NCI-H146 (cell line): ENCODE measurements at places on chromosomes 11 and 22.

GRCh38 chr22:28835630-28836189 lies 35.3 kb upstream of the XBP1 start:
- DNase-seq: no peak

GRCh38 chr11:120880498-120881175 lies 143.3 kb upstream of the TBCEL start:
- DNase-seq: no peak

- no peak for DNase-seq
These were observed 134.3 kb downstream of the BRD1 start for GRCh38 chr22:49693416-49693815.

GRCh38 chr11:67119585-67120391 lies 725 bp downstream of the KDM2A start:
- peak; percentile 40 for DNase-seq

- DNase-seq: no peak
These were observed 61.0 kb downstream of the TNRC6B start for GRCh38 chr22:40238425-40239344.

DNA sequence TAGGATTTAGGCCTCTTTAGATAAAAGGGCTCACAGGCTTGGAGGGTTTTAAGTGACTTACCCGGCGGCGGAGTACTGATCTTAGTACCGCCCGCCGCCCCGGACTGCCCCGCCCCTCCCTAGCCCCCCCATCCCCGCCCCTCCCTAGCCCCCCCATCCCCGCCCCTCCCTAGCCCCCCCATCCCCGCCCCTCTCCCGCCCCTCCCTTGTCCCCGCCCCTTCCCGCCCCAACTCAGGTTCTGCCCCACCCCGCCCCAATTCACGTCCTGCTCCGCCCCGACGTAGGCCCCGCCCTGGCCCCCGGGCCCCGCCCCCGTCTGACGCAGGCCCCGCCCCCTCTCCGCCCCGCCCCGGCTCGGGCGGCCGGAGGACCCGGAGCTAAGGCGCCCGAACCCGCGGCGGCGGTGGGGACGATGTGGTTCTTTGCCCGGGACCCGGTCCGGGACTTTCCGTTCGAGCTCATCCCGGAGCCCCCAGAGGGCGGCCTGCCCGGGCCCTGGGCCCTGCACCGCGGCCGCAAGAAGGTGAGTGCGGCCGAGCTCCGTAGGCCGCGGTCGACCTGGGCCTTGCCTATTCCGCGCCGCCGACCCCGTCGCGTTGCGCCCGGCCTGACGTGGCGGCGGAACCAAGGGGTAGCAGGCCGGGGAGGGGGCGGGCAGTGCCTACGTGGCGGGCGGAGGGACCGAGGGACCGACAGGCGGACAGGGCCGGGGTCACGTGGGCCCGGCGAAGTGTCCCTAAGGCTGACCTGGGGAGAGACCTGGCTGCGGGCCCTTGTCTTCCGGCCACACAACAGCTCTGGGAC lies at the start of gene SCYL1:
Gene SCYL1, plus strand, starts transcription at position 343 of the 805 bp plus-strand sequence. Its CDS starts 71 bp downstream, at position 414.
- peak; percentile 76 for DNase-seq

- DNase-seq: no peak
These were observed 60.9 kb downstream of the KDM2A start for GRCh38 chr11:67179892-67180490.

- DNase-seq: peak; percentile 60
These were observed 13.8 kb downstream of the GGT5 start for GRCh38 chr22:24230911-24231656.

DNA sequence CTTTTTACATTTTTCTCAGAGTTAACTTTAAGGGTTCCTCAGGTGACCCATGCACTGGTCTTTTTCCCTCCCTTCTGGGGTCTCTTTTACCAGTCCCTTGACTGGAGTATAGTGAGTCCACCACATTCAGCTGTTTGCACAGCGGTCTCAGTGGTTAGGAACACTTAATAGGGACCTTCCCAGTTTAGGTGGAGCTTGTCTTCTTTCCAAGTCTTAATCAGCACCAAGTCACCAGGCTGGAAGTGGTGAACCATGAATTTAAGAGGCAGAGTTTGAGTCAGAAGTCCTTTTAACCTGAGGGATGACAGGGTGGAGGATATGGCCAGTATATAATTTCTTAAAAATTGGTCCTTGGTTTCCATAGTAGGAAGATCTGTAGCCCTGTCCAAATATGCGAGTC lies 349.7 kb upstream of the MPPED2 start:
- no peak for DNase-seq

DNA sequence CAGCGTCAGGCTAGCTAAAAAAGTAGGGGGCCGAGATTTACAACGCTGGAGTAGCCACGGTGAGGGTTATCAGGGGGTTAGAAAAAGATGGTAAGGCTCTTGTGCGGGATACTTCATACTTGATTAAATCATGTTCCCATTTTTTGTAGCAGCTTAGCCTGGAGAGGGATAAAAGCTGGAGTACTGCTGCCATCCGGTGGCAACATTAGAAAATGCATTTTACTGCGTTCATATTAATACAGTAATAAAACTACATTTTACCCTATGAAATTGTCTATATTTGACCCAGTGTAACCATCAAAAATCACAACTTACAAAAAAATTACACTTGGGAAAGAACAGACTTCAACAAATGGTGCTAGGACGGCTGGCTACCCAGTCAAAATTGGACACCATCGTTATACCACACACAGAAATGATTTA lies 17.3 kb downstream of the RPUSD4 start:
- peak; percentile 25 for DNase-seq

GRCh38 chr11:69638941-69639681 lies 1.8 kb upstream of the CCND1 start:
- peak; percentile 70 for DNase-seq

- DNase-seq: no peak
These were observed 10.4 kb downstream of the ANO5 start for GRCh38 chr11:22203281-22203680.

DNA sequence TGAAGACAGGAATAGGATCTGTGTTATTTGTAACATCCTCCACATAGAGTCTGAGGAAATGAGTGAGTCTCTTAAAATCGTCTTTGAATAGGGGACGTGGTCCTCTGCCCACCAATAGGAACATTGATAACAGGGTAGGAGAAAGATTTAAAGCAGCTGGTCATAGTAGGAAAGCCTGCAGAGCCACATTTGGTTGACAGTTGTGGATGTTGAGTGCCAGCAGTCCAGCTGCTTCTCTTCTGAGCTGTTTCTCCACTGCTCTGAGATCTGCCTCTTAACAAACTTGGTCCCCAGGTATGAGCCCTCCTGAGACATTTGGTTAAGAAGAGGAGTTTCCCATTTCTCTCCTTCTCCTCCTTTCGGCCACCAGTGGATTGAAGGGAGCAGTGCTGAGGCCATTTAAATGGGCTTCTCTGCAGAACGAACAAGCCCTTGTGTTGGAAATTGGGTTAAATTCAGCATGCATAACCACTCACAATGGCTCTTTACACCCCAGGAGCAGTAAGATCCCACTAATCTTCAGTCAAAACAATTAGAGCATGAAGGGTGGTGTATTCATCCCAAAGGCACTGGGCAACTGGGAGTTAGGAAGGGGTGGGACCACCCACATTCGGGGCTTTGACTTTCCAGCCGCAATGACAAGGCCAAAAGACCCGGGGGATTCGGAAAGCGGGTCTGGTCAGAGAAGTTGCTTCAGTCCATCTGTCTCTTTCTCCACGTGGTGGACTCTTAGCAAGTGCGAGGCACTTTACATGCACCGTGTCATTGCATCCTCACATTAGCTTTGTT lies 32.3 kb downstream of the MIAT start:
- DNase-seq: no peak

DNA sequence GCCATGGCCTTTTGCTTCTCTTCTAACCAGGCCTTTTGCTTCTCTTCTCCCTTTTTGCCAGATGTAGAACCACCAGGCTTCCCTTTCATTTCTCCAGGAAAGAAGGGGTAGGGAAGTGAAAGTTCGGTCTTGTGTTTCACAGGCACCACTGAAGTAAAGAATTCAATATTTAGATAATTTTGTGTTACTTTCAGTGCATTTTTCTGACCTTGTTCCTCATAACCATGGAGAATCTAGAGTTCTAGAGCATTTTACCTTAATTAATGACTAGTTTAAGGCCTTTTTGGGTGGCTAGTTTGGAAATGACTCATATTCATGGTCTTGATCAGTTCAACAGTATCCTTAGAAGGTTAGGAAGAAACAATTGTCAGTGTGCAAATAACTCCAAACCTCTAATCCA lies 22.7 kb downstream of the GRAMD1B start:
- DNase-seq: no peak

- DNase-seq: peak; percentile 46
These were observed 80.0 kb upstream of the PPARA start for GRCh38 chr22:46070215-46070802.

- DNase-seq: peak; percentile 7
These were observed 50.9 kb downstream of the THAP12 start for GRCh38 chr11:76329983-76330382.

DNA sequence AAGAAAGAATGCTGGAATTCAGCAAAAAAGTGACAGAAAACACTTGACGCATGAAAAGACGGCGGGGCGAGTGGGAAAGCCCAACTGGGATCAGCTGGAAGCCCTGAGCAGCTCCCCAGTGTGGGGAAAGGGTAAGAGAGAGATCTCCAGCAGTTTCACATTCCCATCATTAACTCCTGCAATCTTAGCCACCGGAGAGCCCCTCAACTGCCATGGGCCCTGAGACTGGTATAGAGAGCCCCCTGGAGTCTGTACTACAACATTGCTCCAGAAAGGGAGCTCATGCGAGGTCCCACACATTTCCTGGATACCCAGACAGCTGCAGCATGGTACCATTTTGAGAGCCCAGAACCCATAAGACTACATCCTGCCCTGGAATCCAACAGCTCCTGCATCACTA lies 31.1 kb downstream of the MRGPRX4 start:
- peak; percentile 19 for DNase-seq

GRCh38 chr11:35746356-35747153 lies 84.0 kb downstream of the TRIM44 start:
- DNase-seq: no peak

DNA sequence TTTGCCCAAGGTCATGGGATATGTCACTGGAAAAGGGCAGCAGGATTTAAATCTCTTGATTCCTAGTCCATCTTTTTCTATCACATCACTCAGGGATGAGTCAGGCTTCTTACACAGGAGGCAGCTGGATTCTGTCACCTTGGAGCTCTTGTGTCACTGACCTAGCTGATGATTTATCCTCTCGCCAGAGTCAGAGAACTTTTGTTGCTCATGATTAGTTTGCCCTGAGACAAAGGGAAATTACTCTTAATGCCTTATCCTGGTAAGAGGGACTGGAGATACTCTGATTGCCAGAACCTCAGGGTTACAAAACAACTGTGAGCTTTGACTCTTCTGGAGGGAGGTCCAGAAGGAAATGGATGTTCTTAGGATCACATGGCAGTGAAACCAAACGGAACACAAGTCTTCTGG lies 10.1 kb downstream of the COA4 start:
- no peak for DNase-seq

- DNase-seq: no peak
These were observed 17.4 kb downstream of the NPTXR start for GRCh38 chr22:38826386-38826785.

DNA sequence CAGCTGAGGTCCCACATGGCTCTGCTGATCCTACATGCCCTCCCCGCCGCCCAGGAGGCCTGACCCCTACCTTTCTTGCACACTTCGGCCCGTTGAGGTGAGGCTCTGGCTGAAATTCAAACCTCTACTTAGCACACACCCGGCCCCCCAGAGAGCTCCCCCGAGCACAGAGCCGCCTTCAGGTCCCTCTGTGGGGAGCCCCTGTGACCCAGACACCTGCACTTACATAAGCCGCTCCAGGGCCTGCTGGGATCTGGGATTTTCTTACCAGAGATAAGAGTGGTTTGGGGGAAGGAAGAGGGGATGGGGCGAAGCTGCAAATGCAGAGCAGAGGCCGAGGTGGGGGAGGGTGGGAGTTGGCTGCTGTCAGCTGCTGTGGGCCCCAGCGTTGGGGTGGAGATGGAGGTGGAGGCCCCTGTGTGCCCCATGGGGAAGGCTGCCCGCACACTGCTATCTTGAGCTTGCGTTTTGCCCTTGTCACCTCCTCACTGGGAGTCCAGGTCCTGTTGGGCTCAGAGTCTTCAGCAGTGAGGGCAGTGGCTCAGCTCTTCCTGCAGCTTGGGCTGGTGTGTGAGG lies 30.6 kb downstream of the CAPN1 start:
- no peak for DNase-seq

DNA sequence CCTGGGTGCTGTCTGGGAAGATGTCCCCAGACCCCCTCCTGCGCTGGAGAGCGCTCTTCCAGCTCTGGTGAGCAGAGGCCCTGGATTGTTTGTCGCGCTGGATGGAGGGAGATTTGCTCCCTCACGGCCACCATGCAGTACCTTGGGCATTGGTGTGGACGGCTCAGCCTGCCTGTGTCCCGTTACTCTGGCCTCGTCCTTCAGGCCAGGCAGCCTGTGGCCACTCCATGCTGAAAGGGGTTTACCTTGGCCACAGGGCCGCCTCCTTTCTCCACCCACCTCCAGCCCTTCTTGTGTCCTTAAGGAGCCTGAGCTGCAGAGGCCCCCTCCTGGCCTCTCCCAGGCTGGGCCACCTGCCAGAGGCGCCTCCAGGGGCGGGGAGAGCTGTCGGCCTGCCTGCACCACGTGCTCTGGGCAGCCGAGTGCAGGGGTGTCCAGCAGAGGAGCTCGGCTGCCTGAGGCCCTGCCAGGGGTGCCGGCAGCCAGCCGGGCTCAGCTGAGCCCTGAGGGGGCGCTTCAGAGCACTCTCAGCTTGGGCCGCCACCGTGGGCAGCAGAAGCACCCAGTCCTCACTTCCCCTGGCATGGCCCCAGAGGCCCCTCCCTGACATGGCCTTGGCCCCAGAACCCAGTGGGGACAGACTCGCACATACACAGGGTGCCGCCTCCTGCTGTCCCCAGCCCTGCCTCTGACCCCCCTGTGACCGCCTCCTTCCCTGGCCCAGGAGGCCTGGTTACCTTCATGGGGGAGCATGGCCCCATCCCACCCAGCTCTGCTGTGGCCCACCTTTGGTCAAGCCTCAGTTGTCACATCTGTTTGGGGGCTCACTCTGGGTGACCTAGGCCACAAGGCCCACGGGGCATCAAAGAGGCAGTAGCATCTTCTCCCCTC lies 3.4 kb downstream of the CCND1 start:
- DNase-seq: peak; percentile 47

- DNase-seq: no peak
These were observed 2.2 kb downstream of the SMCO4 start for GRCh38 chr11:93540896-93541553.

DNA sequence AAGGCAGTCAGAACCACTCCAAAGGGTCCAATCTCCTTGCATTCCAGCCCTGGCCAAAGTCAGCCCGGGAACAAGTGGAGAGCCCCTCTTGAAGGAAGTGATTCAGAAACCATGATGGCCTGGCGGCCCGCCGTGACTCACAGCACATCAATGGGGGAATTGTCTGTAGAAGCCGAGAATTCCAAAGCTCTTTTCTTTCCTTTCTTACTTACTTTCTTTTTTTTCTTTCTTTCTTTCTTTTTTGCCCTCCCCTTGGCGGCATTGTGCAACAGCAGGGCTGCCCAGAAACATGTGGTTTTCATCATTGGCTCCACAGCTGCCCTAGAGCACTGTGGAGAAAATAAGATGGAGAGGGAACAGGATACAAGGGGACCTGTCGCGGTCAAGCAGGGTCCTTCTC lies 140.2 kb upstream of the TIMP3 start:
- DNase-seq: no peak

DNA sequence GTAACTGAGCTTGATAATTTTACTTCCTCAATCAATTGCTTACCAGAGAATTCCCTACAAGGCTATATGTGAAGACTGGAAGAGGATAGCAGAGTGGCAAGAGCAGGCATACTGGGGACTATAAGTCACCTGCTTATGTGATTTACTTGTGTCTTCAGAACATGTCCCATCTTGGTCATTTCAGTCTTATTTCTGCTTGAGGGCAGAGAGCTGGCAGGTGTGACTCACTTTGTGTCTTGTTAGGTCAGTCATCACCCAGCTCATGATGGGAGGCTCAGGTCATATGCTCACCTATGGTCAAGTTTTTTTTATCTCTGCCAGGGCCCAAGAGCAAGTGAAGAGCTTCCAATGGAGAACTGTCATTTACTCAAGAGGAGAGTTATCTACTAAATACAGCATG lies 6.2 kb downstream of the SRSF8 start:
- DNase-seq: no peak
